Stimulated activated CD8-positive, alpha-beta memory T cell treated with anti-CD3 and anti-CD28 coated beads, Interleukin-15, amount 100 ng/mL, for 24 hours (primary cell): ENCODE measurements at places on chromosomes 6 and 20.
A peak's percentile ranks its signal among the peaks of the same experiment; 100 is the strongest.

- DNase-seq = no peak
Observed at GRCh38 chr6:150857062-150857944, 8.2 kb upstream of the MTHFD1L start.

GRCh38 chr6:146593986-146594385 is 4.8 kb upstream of the ADGB start:
- no peak for DNase-seq

DNA sequence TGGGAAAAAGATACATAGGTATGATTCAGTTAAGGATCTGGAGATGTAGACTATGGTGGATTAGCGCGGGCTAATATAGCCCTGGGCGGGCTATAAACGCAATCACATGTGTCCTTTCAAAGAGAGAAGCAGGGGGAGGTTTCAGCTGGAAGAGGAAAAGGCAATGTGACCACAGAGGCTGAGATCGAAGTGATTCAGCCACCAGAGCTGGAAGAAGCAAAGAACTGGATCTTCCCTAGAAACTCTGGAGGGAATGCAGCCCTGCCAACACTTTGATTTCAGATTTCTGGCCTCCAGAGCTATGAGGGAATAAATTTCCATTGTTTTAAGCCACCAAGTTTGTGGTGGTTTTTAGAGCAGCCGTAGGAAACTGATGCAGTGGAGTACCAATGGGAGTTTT is 81.5 kb upstream of the NHSL1 start:
- DNase-seq = no peak

- DNase-seq = no peak
Observed at GRCh38 chr6:12479881-12480280, 189.7 kb downstream of the EDN1 start.

- no peak for DNase-seq
Observed at GRCh38 chr20:10469599-10469998, 34.5 kb downstream of the SLX4IP start.

DNA sequence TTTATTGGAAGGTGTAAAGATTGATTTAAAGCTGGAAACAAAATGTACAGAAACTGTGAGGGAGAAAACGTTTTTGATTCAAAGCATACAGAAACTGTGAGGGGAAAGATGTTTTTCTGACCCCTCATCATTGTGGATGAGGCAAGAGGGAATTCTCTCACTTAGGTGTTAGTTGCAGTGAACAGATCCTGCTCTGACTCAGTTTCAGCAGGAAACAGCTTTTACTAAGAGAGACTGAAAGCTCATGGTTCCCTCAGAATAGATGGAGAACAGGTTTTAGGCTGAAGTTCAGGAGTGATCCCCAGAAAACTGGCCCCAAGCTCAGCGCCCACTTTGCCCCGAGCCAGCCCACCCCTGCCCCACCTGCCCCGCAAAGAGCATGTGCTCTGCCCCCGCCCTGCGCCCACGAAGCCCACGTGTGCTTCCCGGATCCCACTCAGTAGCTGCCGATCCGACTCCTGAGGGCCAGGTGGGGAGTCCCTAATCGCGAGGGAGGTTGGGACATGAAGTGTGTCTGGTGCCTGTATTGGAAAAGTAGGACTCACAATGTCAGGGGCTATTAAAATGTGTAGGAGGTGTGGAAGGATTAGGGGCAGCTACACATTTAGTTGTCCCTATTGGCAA is 41.2 kb downstream of the DUSP22 start:
- no peak for DNase-seq

GRCh38 chr6:130070326-130070725 is 51.9 kb downstream of the L3MBTL3 start:
- DNase-seq = no peak

DNA sequence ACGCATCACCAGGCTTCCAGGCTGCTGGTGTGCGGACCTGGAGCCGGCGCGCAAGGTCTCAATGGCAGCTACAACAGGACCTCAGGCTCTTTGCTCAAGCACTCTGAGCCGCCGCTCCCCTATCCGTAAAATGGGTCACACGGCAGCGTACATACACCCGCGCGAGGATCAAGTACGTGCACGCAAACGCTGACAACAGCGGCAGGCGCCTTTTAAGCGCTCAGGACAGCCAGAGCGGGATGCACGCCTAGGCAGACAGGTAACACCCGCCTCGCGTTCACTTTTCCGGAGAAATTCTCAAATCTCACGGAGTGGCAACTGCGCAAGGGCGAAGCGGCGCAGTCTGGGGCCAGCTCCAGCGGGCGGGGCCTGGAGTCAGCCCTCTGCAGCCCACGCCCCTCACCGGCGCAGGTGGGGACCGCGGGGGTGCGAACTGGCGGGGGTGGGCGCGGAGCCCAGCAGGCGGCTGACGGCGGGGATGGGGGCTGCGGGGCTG is 535 bp downstream of the EXOC2 start:
- peak; percentile 56 for DNase-seq

GRCh38 chr6:35451354-35452182 is 570 bp upstream of the FANCE start:
- DNase-seq = no peak

DNA sequence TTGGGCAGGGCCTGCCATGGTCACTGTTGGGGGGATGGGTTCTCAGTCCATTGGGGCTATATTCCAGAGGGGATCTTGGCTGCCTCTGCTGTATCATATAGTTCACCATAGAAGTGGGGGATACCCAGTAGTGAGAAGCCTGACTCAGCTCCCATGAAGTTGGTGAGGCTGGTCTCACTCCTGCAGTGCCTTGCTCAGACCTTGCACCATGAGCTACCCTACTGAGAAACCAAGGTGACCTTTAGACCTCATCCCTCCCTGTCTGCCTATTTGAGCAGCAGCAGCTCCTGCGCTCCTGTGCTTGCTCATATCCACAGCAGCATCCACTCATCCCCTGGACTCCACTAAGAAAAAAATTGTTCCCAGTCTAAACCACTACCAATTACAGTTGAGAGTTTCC is 56.0 kb upstream of the HEY2 start:
- no peak for DNase-seq

DNA sequence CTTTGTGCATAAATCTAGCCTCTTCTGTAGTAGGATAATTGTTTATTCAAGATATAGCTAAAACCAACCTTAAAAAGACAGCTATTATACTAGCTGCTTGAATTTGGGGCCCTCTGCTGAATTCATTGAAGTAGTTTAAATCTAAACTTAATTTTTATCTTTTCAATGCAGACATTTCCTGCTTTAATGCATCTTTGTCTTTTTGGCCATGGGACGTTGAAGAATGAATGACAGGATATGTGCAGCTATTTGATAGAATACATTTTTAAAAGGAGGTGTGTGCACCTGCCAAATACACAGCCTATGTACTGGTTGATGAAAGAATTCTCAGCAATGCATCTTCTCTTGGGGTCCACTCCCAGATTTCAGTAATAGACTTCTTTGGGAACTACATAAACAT is 524.9 kb downstream of the PHF3 start:
- no peak for DNase-seq

DNA sequence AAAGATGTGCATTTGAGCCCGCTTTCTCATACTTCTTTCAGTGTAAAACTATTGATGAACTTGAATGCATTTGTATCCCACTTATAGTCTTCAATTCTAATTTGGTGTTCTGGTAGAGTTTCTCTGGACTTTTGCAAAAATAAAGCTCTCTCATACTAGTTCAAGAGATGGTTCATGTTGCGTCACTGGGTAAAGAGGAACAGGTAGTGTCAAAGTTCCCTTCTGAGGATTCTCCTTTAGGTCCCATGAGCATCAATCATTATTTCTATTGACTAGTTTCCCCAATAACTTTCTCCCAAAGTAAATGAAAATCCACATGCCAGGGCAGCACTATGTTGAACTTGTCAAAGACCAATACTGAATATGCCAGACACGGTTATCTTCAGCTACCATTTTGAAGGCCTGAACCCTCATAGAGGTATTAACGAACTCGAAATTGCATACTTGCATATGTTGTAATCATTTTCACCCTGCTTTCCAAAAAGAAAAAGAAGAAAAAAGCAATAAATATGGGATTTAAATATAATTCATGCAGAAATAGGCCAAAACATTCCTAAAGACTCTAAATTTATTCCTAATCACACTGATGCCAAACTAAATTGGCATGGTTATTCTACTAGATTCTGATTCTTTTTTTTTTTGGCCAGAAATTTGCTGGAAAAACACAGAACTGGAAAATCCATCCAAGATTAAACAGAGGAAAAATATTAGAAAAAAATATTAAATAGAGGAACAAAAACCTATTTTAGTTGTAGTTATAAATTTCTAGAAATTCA is 84.5 kb downstream of the SGK1 start:
- no peak for DNase-seq

DNA sequence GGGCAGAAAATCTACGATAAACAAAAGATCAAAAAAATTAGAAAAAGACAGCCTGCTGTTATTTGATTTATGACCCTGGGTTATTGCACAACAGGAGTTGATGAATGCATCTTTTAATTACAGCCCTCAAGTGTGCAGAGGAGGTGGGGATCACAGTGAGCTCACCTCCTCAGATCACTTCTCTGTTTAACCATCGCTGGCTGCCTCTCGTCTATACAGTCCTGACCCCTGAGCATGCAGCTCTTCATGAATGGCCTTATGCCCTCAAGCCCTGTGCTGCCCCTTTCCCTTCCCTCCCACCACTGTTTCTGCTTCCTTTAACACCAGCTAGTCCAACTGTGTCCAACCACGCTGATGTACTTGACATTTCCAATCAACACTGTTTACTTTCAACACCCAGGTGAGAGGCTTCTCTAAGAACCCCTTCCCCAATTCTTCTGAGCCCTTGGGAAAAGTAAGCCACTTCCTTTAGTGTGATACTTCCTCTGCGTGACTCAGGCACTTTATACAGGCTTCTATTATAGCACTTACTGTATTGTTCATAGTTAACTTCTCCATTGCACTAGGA is 60.6 kb upstream of the RIPOR2 start:
- no peak for DNase-seq

GRCh38 chr6:57135885-57136284 is 36.2 kb upstream of the BAG2 start:
- DNase-seq = no peak

DNA sequence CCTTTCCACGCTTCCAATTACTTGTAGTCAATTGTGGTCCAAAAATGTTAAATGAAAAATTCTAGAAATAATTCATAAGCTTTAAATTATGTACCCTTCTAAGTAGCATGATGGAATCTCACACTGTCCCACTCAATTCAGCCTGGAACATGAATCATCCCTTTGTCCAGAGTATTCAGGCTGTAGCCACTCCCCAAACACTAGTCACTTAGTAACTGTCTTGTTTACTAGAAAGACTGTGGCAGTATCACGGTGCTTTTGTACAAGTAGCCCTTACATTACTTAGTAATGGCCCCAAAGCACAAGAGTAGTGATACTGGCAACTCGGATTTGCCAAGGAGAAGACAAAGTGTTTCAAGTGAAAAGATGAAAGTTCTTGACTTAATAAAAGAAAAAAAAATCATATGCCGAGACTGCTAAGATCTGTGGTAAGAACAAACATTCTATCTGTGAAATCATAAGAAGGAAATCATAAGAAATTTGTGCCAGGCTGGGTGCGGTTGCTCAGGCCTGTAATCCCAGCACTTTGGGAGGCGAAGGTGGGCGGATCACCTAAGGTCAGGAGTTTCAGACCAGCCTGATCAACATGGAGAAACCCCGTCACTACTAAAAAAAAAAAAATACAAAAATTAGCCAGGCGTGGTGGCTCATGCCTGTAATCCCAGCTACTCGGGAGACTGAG is 168.5 kb upstream of the SIM1 start:
- DNase-seq = no peak

- DNase-seq = no peak
Observed at GRCh38 chr6:113855500-113856374, 1.4 kb upstream of the MARCKS start.
